ENCODE measurements at places on chromosomes 5 and 9. TPM values are rescaled to one million over a fixed set of nuclear protein-coding genes. Genes with fewer than 3 reads are reported as not detected.
A peak's percentile ranks its signal among the peaks of the same experiment; 100 is the strongest.

DNA sequence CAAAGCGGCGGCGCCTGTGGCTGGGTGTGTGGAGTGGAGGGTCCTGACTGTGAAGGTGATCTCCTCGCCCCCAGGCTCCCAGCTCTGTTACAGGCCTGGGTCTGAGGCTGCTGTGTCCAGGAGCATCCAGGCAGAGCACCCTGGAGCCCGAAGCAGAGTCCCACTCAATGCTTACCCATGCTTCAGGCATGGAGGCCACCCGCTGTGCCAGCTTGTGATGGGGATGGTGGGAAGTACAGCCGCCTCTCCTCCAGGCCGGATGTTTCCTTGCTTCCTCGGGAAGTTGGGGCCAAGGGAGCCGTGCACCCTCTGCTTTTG, 255.9 kb upstream of the IRX1 start:
- DNase-seq, result no peak
- H3K4me3 ChIP-seq, result no peak overlapping the region
- no peaks in the 10 kb centered on the region for H3K36me3 ChIP-seq
- no peaks in the 10 kb centered on the region for H3K27me3 ChIP-seq
- no peak overlapping the region for H3K27ac ChIP-seq

GRCh38 chr5:2021484-2022176, 138.9 kb upstream of the IRX4 start:
- no peaks in the 10 kb centered on the region for H3K4me1 ChIP-seq
- H3K4me3 ChIP-seq, result no peak overlapping the region
- no peak overlapping the region for H3K27ac ChIP-seq
- no peaks in the 10 kb centered on the region for H3K36me3 ChIP-seq

DNA sequence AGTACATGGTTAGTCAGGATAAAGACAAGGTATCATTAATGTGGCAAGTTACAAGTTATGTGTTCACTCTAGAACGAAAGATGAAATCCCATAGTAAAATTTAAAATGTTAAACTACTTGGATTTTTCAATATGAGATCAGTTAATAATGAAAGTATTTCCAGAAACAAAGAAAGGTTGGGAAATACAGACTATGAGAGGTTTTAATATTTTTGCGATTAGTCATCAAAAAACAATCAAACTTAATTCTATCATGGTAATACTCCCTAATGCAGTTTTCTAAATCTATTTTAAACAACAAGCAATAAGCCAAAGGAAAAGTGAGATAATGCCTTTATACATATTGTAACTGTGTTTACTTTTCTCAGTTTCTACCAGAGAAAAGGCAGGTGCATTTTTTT, 10.6 kb downstream of the CDH12 start:
- no peaks in the 10 kb centered on the region for H3K4me1 ChIP-seq
- DNase-seq, result no peak
- H3K36me3 ChIP-seq, result no peaks in the 10 kb centered on the region

DNA sequence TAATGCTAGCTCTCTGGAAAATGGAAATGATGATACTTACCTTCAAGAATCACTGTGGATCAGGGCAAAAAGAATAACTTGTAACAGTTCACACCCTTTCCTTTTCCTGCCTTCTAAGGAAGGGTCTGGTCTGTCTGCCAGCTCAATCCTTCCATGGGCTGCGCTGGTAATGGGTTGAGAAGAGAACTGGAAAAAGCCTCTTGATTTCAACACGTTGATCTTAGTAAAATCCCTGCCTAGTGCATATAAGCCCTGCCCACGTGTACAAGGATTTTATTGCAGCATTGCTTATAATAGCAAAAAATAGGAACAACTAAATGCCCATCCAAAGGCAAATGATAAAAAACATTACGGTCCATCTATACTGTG, 20.5 kb downstream of the C1QTNF2 start:
- no peaks in the 10 kb centered on the region for H3K27me3 ChIP-seq
- H3K4me3 ChIP-seq, result no peak overlapping the region
- no peaks in the 10 kb centered on the region for H3K36me3 ChIP-seq
- H3K4me1 ChIP-seq, result no peaks in the 10 kb centered on the region
- H3K27ac ChIP-seq, result no peak overlapping the region

- H3K27me3 ChIP-seq, result peaks cover 9% of the 10 kb centered on the region
- H3K4me3 ChIP-seq, result no peak overlapping the region
- no peak overlapping the region for H3K27ac ChIP-seq
- peak; percentile 2 for DNase-seq
- no peaks in the 10 kb centered on the region for H3K36me3 ChIP-seq
These were observed 82.8 kb downstream of the LMX1B start for GRCh38 chr9:126696401-126697145.

DNA sequence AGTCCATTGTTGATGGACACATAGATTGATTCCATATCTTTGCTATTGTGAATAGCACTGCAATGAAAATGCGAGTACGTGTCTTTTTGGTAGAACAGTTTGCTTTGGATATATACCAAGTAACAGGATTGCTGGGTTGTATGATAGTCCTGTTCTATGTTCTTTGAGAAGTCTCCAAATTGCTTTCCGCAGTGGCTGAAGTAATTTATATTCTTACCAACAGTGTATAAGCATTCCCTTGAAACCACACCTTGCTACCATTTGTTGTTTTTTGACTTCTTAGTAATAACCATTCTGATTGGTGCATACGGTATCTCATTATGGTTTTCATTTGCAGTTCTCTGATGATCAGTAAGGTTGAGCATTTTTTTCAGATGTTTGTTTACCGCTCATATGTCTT, 792.9 kb downstream of the PTPRD start:
- no peak for DNase-seq
- H3K27ac ChIP-seq, result no peak overlapping the region
- no peaks in the 10 kb centered on the region for H3K36me3 ChIP-seq
- H3K4me1 ChIP-seq, result no peaks in the 10 kb centered on the region
- H3K4me3 ChIP-seq, result no peak overlapping the region
- H3K27me3 ChIP-seq, result no peaks in the 10 kb centered on the region

DNA sequence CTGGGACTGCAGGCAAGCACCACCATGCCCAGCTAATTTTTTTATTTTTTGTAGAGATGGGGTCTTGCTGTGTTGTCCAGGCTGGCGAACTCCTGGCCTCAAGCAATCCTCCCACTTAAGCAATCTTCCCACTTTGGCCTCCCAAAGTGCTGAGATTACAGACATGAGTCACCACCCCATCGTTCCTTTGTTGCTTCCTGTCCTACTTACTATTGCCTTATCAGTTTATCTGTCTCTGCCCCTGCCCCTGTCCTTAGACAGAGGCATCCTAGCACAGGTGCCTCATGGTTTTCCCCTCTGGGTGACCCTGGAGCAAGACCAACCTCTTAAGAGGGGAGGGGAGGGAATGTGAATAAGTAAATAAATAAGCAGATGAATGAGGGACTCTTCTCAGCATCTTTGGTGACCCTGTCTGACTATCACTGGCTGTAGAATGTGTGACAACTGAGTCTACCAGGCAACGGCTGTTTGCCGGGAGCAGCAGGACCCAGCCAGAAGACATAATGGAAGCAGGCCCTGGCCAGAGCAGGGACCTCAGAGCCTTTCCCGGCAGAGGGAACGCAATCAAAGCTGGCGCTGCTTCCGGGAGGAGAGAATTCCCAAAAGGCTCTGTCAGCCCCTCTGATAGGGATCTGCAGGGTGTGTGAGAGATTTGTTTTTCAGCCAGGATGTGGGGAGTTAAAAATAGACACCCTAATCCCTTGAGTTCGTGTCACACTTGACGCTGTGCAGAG, 43.8 kb upstream of the DAB2IP start:
- peaks cover 2% of the 10 kb centered on the region for H3K4me1 ChIP-seq
- no peak overlapping the region for H3K4me3 ChIP-seq
- DNase-seq, result no peak
- no peaks in the 10 kb centered on the region for H3K36me3 ChIP-seq

- H3K27ac ChIP-seq, result no peak overlapping the region
- no peaks in the 10 kb centered on the region for H3K4me1 ChIP-seq
- DNase-seq, result no peak
- H3K4me3 ChIP-seq, result no peak overlapping the region
- H3K27me3 ChIP-seq, result no peaks in the 10 kb centered on the region
These were observed 24.7 kb downstream of the WWC1 start for GRCh38 chr5:168316139-168316578.

GRCh38 chr9:26310294-26310693, 582.3 kb downstream of the CAAP1 start:
- no peak overlapping the region for H3K27ac ChIP-seq
- no peaks in the 10 kb centered on the region for H3K4me1 ChIP-seq
- H3K36me3 ChIP-seq, result no peaks in the 10 kb centered on the region

GRCh38 chr5:113989913-113990305, 372.0 kb upstream of the KCNN2 start:
- H3K4me1 ChIP-seq, result no peaks in the 10 kb centered on the region
- DNase-seq, result no peak
- H3K4me3 ChIP-seq, result no peak overlapping the region
- H3K27me3 ChIP-seq, result no peaks in the 10 kb centered on the region

- H3K4me3 ChIP-seq, result no peak overlapping the region
- no peak for DNase-seq
- no peaks in the 10 kb centered on the region for H3K36me3 ChIP-seq
- no peaks in the 10 kb centered on the region for H3K27me3 ChIP-seq
- no peak overlapping the region for H3K27ac ChIP-seq
These were observed 344.1 kb upstream of the ADAMTSL1 start for GRCh38 chr9:18129809-18130334.

Gene IFNA8
- total RNA-seq, result not detected

Gene CNTLN
- total RNA-seq, result 1.1 TPM

Gene SYNPO
- total RNA-seq, result 0.11 TPM

Gene SMIM33
- total RNA-seq, result 0.50 TPM

Gene WHRN
- 2.0 TPM for total RNA-seq

Gene TMEM141
- total RNA-seq, result 47.1 TPM

Gene PCDHA11
- total RNA-seq, result not detected
